ENCODE measurements at places on chromosomes 1 and 21.

DNA sequence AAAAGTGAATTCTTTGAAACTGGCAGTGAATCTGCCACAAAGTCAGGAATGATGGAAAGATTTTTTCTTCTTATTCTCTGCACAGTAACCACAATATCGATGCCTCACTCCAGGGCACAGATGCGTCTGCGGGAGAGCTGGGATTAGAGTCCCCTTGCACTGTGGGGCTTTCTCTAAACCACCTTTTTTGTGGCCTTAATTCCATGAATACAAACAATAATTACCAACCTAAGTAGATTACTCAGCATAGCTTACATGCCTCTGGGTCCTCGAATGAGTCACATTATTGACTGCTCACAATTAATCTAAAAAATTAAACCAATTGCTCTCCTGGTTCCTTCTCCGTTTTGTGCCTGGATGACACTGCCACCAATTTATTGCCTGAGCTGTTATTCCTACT, 125.8 kb downstream of the KAZN start:
- DNase-seq: peak; percentile 80

GRCh38 chr1:156910309-156910782, 10.1 kb upstream of the LRRC71 start:
- DNase-seq: peak; percentile 53

GRCh38 chr21:34836103-34836932, 167.5 kb downstream of the CLIC6 start:
- peak; percentile 98 for DNase-seq

DNA sequence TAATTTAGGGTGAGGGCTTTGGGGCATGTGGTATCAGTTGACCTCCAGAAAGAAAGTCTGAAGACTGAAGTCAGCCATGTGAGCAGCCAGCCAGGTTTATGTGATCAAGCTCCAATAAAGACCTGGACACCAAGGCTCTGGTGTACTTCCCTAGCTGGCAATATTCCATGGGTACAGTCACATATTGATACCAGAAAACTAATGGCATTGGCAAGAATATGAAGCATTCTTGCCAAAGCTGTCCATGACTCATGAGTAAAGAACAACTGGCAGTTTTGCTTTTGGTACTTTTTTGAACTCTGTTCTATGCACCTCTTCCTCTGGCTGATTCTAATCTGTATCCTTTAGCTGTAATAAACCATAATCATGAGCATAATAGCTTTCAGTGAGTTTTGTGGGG, 415.3 kb upstream of the CAMK1G start:
- peak; percentile 86 for DNase-seq

DNA sequence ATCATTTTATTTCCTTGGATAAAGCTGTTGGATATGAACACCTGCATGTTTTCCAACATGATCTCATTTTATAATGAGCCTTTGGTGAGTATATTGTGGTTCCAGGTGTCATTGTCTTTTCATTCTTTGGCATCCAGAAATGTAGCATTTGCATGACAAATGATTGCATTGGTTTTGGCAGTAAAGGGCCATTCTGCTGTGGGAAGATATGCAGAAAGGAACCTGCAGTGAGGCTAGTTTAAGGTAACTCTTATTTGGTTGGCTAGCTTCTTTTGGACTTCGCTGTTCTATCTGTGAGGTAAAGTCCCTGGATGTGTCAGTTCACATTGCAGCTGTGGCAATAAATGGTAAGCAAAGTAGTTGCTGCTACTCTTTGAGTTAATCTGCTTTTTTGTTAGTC, 343.0 kb downstream of the AMY1C start:
- no peak for DNase-seq

DNA sequence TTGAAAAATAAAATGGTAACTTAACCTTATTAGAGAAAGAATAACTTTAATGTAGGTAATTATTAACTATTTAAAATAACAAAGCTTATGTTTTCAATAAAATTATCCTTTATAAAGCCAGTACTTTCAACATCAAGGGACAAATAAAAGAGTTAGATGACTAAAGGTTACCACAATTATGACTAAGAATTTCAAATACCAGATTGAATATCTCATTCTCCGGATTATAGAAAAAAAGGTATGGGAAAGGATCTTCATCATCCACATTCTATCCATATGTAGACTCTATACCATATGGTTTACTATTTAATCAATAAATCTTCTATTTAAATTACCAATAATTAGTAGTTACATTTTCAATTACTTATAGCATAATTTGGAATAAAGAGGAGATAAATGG, 62.8 kb downstream of the TOR3A start:
- DNase-seq: no peak
